ENCODE measurements at places on chromosomes 16 and 17. TPM values are rescaled to one million over a fixed set of nuclear protein-coding genes. Genes with fewer than 3 reads are reported as not detected.

GRCh38 chr17:77433385-77434135, 292.8 kb downstream of the SEC14L1 start:
- H3K36me3 ChIP-seq, result no peaks in the 10 kb centered on the region
- no peak overlapping the region for H3K27ac ChIP-seq
- H3K4me1 ChIP-seq, result peaks cover 12% of the 10 kb centered on the region
- no peaks in the 10 kb centered on the region for H3K27me3 ChIP-seq

DNA sequence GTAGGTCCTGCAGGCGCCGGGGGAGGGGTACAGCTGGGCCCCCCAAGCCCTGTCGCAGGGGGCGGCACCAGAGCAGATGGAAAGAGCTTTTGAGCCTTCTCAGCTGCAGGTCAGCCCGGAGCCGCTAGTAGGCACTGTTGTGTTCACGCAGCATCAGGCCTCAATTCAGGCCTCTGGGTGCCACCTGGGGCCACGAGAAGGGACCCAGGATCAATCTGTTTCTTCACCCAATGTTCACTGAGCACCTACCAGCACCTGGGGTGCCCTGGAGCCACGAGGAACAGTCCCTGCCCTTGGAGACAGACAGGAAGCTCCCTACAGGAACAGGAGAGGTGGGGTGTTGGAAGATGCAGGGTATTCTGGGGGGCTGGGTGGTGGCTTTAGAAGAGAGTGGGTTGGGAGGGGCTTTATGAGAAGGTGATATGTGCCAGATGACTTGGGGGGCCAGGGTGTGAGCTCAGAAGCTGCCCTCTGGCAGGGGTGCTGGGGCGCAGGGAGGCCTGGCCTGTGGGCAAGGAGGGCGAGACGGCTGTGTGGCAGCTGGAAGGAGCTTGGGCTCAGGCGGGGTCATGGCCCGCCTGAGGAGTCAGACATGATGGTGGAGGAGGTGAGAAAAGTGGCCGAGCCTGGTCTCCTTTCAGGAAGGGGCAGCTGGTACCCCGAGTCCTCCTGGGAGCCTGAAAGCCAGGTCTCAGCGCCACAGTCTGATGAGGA, 121.9 kb upstream of the GSE1 start:
- H3K27me3 ChIP-seq, result no peaks in the 10 kb centered on the region
- no peak overlapping the region for H3K27ac ChIP-seq
- H3K4me3 ChIP-seq, result no peak overlapping the region
- peak; percentile 60 for DNase-seq
- H3K4me1 ChIP-seq, result no peaks in the 10 kb centered on the region

DNA sequence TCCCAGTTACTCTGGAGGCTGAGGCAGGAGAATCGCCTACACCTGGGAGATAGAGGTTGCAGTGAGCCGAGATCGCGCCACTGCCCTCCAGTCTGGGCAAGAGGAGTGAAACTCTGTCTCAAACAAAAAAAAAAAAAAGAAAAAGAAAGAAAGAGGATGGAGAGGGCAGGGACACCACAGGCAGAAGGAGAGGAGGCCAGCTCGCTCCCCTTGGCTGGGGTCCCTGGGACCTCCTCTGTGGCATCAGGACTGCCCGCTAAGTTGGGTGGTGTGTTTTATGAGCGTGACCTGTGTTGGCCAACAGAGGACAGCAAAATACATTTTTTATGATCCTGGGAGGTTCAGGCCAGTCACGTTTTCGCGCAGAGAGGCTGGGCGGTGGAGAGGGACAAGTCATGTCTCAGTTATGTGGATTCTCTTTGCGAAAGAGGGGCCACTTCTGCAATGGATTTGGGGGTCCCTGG, 229.6 kb downstream of the MRTFB start:
- H3K4me3 ChIP-seq, result peak overlapping the region; percentile 52
- no peak overlapping the region for H3K27ac ChIP-seq
- DNase-seq, result peak; percentile 65
- H3K36me3 ChIP-seq, result no peaks in the 10 kb centered on the region
- H3K27me3 ChIP-seq, result no peaks in the 10 kb centered on the region

DNA sequence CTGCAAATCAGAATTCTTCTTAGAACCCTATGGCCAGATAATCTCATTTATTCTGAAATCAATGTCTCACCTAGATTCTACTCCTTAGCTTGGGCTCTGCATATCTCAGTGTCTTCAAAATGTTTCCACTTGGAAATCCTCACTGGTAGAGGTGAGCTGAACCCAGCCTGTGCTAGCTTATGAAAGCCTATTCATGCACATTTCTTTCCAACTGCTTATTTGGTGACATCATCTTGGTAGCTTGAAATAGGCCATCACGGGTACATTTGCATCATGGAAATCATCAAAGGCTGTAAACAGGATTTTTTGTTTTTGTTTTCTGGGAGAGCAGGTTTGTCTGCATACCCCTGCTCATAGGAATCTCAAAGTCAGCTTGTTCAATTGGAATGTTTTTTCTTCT, 130.8 kb downstream of the KCNJ18 start:
- DNase-seq, result no peak
- H3K36me3 ChIP-seq, result 0 out of 2 replicates have a peak, but pooled peaks cover 1% of the 10 kb centered on the region
- H3K4me3 ChIP-seq, result no peak overlapping the region
- H3K27me3 ChIP-seq, result no peaks in the 10 kb centered on the region
- no peak overlapping the region for H3K27ac ChIP-seq

CAPNS2 gene
- 0.29 TPM for total RNA-seq

- H3K27me3 ChIP-seq, result no peaks in the 10 kb centered on the region
- no peaks in the 10 kb centered on the region for H3K36me3 ChIP-seq
- H3K4me1 ChIP-seq, result no peaks in the 10 kb centered on the region
- no peak overlapping the region for H3K27ac ChIP-seq
These were observed 18.0 kb downstream of the ABCC12 start for GRCh38 chr16:48137822-48138221.

TPPP3 gene
- total RNA-seq, result 0.48 TPM

- H3K27ac ChIP-seq, result no peak overlapping the region
- DNase-seq, result no peak
- no peaks in the 10 kb centered on the region for H3K4me1 ChIP-seq
- H3K4me3 ChIP-seq, result no peak overlapping the region
- no peaks in the 10 kb centered on the region for H3K36me3 ChIP-seq
- H3K27me3 ChIP-seq, result no peaks in the 10 kb centered on the region
These were observed 108.6 kb downstream of the CMIP start for GRCh38 chr16:81553080-81553813.

- H3K4me3 ChIP-seq, result peak overlapping the region; percentile 2
- peak; percentile 78 for DNase-seq
- H3K27me3 ChIP-seq, result no peaks in the 10 kb centered on the region
- peaks cover 18% of the 10 kb centered on the region for H3K36me3 ChIP-seq
- peaks cover 6% of the 10 kb centered on the region for H3K4me1 ChIP-seq
These were observed 10.2 kb upstream of the CENPT start for GRCh38 chr16:67857547-67858233.

GRCh38 chr17:37318931-37319594, 56.7 kb upstream of the C17orf78 start:
- H3K4me3 ChIP-seq, result no peak overlapping the region
- peaks cover 37% of the 10 kb centered on the region for H3K36me3 ChIP-seq
- no peak for DNase-seq
- no peak overlapping the region for H3K27ac ChIP-seq
- no peaks in the 10 kb centered on the region for H3K4me1 ChIP-seq

SLC6A2 gene
- not detected for total RNA-seq

TSNAXIP1 gene
- 1.1 TPM for total RNA-seq

NQO1 gene
- 66.9 TPM for total RNA-seq

Data from H9 (cell line).